PC-3 (cell line): ENCODE measurements at places on chromosomes 5 and 9. TPM values are rescaled to one million over a fixed set of nuclear protein-coding genes. Genes with fewer than 3 reads are reported as not detected.

GRCh38 chr5:14741131-14741530 lies 76.6 kb downstream of the OTULIN start:
- no peak for DNase-seq

GRCh38 chr9:18480662-18481093 lies 6.7 kb downstream of the ADAMTSL1 start:
- DNase-seq: peak; percentile 86

- no peak for DNase-seq
Measured at GRCh38 chr9:14779566-14780022, 57.1 kb upstream of the CER1 start.

GRCh38 chr5:75057561-75057960 lies 5.2 kb upstream of the GCNT4 start:
- DNase-seq: no peak

DNA sequence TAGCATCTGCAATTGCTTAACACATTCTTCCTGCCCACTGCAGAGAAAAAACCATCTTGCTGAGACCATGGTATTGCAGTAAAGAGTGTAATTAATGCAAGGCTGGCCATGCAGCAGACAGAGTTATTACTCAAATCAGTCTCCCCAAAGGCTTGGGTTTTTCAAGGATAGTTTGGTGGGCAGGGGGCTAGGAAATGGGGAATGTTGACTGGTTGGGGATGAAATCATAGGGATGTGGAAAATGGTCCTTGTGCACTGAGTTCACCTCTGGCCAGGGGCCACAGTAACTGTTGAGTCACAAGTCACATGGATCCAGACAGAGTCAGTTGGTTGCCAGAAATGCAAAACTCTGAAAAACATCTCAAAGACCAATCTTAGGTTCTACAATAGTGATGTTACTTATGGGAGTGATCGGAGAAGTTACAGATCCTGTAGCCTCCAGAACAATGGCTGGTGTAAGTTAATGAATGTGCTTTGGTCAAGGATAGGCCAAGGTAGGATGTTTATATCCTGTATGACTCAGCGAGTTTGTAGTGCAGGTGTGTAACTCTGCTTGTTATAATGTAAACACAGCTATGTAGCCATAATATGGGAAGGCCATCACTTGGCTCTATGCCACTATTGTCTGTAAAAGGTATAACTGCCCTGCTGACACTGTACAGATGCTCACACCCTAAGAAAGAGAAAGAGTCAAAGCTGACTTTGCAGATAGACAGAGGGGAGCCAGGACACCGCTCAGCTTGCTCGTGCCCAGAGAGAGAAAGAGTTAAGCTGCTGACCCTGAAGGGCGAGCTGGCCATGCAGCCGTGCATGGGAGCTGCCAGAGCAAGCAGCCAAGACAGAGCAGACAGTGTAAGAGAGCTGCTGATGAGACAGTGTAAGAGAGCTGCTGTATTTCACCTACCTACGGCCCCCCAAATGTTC lies 27.2 kb downstream of the C9orf152 start:
- peak; percentile 79 for DNase-seq

GRCh38 chr9:134125413-134126095 lies 10.3 kb upstream of the WDR5 start:
- no peak for DNase-seq

GRCh38 chr5:147369742-147370374 lies 135.0 kb downstream of the STK32A start:
- peak; percentile 41 for DNase-seq

GRCh38 chr5:13218518-13218917 lies 726.0 kb downstream of the DNAH5 start:
- DNase-seq: peak; percentile 76

- peak; percentile 74 for DNase-seq
Measured at GRCh38 chr5:148808864-148809642, 17.4 kb upstream of the ADRB2 start.

DNA sequence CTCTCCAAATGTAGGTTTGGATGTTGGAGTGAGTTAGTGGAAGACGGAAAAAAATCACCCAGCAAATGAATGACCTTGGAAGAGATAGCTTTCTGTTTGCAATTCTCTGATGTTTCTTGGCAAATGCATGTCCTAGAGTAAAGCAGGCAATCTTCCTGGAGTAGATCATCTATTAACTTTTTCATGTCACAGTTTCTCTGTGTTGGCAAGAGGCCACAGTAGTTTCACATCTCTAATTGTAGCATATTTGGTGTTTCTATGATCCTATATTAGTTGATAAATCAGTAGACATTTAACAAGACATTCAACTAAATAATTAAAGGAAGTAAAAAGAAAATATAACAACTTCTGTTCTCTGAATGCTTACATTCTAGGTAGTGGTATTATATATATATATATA lies 138.2 kb upstream of the MINAR2 start:
- no peak for DNase-seq

DNA sequence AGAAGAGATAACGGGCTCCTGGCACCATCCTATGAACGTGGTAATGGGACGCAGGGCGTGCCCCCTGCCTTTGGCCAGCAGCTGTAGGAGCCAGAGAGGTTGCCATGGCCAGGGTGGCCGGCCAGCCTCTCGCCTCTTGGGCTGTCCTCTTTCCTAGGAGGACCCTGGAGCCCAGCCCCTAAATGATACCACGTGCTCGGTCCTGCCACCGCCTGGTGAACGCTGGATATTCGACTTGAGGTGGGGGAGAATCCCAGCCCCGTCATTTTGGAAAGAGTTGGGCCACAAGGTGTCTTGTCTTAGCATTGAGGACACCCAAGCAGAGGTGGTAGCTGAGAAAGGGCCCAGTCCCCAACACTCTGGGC lies 391 bp upstream of the NRG2 start:
- DNase-seq: peak; percentile 16

The TLE4 gene
- 8.3 and 17.9 TPM in 2 replicates for total RNA-seq

The DND1 gene
- total RNA-seq: 0.75 and 1.1 TPM in 2 replicates

The DNAH5 gene
- total RNA-seq: 3.4 and 3.5 TPM in 2 replicates

The AFAP1L1 gene
- total RNA-seq: 19.6 and 22.3 TPM in 2 replicates

The GRXCR2 gene
- total RNA-seq: not detected in 2 replicates

The SPATA9 gene
- not detected in 2 replicates for total RNA-seq

The ZBTB26 gene
- total RNA-seq: 1.5 and 1.6 TPM in 2 replicates
